ENCODE measurements at places on chromosomes 1 and 21.
A peak's percentile ranks its signal among the peaks of the same experiment; 100 is the strongest.

- no peak for DNase-seq
Observed at GRCh38 chr21:41337515-41337914, 20.9 kb downstream of the FAM3B start.

DNA sequence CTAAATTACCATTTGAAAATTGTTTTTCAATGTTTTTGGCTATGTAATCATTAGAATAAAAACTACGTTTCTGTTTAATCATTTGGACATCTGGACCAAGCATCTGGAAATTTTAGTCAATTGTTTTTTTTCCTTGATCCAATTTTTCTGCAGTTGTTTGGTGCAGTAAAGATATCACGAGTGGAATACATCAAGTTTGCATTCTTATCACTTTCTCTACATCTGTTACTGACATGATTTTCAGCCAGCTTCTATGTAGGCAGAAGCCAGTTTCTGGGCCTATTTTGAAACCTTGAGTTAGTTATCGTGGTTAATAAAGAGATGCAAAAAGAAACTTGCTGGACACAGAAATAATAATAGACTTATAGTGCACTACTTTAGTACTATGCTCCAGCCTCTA lies 277.9 kb upstream of the ADAMTS5 start:
- DNase-seq = no peak

DNA sequence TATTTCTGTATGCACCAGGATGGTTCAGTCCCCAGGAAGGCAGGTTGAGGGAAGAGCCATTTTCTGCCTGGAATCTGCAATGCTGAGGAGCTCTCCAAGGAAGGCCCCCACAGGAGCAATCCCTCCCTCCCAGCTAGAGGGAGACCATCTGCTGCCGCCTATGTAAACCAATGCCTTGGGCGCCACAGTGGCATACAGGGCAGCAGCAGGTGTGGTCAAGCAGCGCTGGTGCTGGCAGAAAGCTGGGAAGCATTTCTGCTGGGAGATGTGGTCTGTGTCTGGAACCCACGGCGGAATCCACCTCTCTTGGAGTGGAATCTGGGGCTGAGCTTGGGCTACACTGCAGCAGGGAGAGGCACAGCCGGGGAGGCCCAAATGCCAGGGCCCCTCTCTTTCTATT lies 283.3 kb downstream of the RRAGC start:
- no peak for DNase-seq

GRCh38 chr1:94672934-94673333 lies 131.4 kb upstream of the F3 start:
- no peak for DNase-seq

DNA sequence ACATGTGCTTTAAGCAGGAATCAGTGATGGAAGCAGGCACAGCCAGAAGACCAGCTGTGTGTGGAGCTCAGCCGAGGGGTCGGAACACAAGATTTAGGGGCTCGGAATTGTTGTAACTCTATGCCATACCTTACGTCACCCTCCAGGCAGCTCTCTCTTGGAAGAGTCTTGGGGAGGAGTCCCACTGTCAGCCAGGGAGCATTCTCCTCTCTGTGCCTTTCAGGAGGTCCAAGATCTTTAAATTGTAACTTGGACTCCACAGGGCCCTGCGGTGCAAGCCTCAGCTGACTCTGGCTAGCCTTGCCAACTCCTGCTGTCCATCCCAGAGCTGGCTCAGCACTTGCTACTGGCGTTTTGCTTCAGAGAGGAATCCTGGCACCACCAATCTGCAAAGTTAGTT lies 26.4 kb upstream of the ROR1 start:
- no peak for DNase-seq

DNA sequence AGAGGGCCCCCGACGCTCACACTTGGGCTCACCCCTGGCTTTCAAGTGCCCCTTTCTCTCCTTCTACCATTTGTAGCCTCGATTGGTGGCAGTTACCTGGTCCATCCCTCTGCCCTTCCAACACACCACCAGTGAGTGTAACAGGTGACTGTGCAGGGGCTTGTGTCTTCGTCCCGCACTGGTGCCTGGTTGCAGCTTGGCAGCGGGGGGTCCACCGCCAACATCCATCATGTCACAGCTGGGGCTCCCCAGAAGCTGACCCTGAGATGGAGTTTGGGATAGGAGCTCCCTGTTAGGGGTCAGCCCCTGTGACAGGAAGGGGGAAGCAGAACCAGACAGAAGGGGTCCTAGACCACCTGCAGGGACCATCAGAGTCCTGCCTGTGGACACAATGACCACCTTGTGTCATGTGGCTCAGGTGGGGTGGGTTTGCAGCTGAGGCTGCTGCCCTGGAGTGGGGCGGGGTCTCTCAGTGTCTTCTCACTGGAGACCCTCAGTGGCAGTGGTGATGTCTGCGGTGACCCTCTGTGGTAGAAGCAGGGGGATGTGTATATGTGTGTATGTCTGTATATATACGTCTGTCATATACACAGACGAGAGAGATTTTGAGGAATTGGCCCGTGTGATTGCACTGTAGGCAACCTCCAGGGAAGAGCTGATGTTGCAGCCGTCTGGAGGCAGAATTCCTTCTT lies 3.6 kb upstream of the CALML6 start:
- no peak for DNase-seq

DNA sequence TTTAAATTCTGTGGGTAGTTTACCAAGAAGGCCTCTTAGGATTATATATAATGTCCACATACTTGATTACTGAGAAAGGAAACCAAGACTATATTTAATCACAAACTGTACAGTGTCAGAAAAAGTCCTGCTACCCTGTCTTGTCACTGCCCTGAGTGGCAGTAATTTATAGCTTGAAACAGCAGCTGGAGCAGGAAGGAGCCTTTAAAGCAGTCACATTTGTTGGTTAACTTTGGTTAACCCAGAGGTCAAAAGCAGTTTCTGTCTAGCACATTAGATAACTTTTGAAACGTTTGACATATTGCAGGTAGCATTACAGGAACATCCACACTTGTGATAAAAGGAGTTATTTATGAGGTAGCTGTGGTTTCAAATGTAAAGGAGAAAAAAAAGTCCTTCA lies 161.7 kb downstream of the ROR1 start:
- no peak for DNase-seq

DNA sequence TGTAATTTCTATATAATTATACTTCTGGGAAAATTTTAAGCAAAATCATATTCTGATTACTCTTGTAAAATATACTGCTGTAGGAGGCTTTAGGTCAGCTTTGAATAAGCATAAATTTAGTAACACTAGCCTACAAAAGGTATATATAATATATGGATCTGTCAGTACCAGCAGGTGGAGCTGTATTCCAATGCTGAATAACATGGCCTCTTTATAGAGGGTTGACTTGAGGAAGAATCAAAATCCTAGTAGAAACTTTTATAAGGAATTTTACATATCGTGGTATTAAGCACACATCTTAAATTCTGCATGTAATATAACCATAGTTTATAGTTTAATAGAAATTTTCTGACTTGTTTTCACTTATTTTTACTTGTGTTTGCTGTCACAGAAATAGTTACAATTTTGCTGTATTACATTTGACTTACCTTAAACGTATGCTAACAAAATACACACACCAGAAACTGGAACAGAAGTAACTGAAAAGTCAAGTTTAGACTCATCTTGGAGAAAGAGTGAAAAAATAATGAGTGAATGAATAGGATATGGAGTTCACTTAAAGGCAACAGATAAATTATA lies 79.3 kb downstream of the HMCN1 start:
- DNase-seq = no peak

DNA sequence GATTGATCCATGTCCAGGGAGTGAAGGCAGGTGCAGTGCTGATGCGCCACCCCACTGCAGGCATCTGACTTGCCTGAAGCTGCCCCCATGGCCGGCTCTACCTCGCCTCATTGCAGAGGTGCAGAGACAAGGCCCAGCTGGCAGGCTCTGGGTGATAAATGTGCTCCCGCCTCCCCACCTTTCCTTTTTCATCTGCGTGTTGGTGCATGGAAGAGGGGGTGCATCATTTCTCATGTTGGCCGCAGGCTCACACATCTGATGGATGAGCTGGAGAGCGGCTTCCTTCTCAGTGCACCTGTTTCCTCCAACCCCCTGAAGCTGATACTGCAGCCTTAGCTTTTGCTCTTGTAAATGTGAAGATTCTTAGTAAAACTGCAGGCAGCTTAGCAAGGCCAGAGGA lies 306.0 kb upstream of the KAZN start:
- no peak for DNase-seq

DNA sequence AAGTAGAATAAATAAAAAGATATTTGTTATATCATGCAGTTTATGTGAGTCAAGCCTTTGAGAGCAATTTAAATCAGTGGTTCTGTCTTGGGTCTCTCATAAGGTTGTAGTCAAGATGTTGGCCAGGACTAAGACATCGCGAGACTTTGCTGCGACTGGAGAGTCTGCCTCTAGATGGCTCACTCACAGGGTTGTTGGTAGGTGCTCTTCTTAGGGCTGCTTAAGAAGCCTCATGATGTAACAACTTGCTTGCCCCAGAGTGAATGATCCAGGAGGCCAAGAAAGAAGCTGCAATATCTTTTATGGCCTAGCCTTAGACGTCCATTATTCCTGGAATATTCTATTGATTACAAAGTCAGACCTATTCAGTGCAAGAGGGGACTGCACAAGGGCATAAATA lies 73.1 kb upstream of the CACHD1 start:
- DNase-seq = no peak

GRCh38 chr1:56508523-56508983 lies 70.8 kb downstream of the PLPP3 start:
- no peak for DNase-seq

DNA sequence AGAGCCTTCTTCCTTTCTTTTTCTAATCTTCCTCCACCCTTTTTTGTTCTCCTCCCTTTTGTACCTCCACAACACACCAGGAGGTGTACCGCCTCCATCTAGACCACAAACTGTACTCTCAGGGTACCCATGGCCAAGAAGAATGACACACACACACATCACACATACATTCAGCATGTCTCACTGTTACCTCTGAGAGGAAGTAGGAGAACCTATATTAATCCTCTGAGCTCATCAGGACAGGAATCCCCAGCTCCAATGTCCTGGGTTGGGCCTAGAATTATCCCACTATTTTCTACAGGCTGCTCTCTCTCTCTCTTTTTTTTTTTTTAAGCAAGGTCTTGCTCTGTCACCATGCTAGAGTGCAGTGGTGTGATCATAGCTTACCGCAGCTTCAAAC lies 36.7 kb downstream of the ATP2B4 start:
- no peak for DNase-seq

DNA sequence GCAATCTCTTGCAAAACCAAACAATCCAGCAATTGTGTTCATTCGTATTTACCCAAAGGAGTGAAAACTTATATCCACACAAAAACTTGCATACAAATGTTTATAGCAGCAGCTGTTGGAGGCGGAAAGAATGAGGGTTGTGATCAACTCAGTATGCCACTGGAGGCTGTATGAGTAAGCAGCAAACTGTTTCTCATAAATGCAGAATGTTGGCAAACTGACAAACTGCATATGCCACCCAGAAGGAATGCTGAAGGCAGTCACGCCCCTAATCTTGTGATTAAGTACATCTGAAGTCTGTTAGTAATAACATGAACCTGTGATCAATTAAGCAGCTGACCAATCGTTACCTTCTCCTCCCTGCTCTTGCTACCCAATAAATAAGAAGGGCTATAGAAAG lies 60.5 kb upstream of the CR2 start:
- DNase-seq = no peak

GRCh38 chr1:40708750-40709099 lies 17.2 kb downstream of the NFYC start:
- DNase-seq = peak; percentile 68

GRCh38 chr1:232223183-232223708 lies 406.7 kb downstream of the SIPA1L2 start:
- no peak for DNase-seq

- no peak for DNase-seq
Observed at GRCh38 chr1:224711876-224712275, 95.8 kb downstream of the CNIH3 start.

GRCh38 chr1:54882519-54882918 lies 4.5 kb downstream of the DHCR24 start:
- no peak for DNase-seq

DNA sequence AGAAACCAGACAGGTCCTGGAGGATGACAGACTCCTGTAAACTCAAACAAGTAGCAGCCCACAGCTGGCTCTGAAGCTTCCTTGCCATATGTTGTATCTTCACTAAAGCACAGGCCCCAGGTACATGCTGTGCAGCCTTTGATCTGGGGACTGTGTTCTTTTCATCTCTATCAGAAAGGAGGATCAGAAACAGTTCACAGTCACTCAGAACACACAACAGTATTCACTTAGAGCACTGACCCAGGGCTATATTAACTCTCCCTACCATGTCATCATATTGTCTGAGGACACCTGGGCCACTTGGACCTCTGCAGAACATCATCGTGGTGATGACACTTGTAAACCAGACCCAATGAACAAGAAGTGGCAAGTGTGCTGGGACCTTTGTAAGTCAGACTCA lies 222.0 kb downstream of the SETD4 start:
- no peak for DNase-seq

DNA sequence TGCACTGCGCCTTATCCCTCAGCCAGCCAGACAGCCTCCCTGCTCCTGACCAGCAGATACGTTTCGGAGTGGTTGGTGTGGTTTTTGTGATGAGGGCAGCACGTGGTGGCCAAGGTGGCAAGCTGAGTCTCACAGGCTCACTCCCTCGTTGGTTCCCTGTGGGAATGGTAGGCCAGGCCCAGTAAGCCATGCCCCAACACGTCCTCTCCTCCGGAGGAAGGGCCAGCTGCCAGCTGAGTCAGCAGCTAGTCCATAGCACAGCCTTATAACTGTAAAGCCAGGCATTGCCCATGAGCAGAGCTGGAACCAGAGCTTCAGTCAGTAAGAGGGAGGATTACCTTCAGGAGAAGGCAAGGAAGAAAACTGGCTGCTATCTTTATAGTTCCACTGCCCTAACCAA lies 29.5 kb downstream of the SZRD1 start:
- no peak for DNase-seq

DNA sequence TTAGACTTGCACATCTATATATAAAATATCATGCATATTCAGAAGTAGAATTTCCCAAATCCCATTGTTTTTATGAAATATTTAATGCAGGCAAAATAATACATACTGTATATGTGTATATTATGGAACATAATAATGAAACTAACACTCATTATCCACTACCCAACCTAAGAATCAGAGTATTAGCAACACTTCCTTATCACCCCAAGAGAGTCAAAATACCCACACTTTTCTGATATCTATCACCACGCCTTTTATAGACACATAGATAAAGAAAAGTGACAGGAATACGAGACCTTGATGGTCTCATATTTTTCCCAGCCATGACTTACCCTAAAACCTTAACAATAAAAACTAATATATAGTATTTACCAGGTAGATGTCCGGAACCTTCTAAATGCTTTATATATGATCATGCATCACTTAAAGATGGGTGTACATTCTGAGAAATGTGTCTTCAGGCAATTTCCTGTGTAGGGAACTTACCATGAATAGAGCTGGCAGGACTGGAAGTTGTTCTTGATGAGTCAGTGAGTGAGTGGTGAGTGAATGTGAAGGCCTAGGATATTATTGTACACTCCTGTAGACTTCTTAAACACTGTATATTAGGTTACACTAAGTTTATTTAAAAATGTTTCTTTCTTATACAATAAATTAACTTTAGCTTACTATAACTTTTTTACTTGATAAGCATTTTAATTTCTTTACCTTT lies 45.5 kb downstream of the TNFSF4 start:
- DNase-seq = no peak

- DNase-seq = peak; percentile 83
Observed at GRCh38 chr1:10909697-10910680, 102.5 kb upstream of the TARDBP start.

Data from GM13977 (cell line).